ENCODE measurements at places on chromosomes 7 and 10.

DNA sequence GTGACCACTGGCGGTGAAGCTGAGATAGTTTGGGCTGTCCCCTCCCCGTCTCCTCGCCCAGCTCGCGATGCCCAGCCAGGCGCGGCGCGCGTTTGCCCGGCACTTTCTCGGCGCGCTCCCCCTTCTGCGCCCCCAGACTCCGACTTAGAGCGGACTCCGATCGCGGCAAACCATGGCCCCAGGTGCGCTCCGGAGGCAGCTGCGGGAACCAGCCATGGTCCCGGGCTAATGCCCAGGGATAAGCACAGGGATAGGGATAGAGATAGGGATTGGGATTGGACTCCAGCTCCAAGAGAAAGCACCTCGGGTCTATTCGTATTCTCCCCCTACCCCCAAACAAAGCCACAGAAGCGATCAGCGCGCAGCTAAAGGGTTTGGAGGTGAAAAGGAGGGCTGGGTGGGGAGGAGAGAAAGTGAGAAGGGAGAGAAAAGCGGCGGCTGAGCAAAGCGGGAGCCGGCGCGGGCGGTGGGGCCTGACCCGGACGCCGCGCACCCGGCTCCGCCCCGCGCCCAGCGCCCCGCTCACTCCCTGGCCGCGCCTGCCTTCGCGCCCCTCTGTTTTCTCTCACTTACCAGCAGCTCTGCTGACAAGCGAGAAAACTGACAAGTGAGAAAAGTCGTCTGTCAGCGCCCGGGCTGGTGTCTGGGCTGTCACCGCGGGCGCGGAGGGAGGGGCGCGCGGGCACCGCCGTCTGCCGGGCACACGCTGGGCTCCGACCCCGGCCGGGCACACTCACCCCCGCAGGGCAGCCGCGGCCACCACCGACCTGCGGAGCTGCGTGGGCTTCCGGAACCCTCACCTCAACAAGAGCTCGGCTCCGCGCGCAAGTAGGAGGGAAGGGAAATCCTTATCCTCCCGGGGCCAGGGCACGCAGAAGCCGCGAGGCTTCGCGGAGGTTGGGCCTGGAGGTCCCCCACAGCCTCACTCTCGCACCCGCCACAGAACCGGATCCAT, at the start of gene PDE1C:
Gene PDE1C, minus strand, starts transcription at position 2 of the 955 bp plus-strand sequence.
- peak; percentile 3 for DNase-seq

GRCh38 chr10:86521678-86522509, at the start of gene WAPL:
Gene WAPL (minus strand): TSS chr10:86521792. CDS start chr10:86518069, 3,723 bp downstream.
- peak; percentile 98 for DNase-seq

- DNase-seq, result no peak
Observed at GRCh38 chr7:116805100-116805544, 57.3 kb upstream of the CAPZA2 start.

DNA sequence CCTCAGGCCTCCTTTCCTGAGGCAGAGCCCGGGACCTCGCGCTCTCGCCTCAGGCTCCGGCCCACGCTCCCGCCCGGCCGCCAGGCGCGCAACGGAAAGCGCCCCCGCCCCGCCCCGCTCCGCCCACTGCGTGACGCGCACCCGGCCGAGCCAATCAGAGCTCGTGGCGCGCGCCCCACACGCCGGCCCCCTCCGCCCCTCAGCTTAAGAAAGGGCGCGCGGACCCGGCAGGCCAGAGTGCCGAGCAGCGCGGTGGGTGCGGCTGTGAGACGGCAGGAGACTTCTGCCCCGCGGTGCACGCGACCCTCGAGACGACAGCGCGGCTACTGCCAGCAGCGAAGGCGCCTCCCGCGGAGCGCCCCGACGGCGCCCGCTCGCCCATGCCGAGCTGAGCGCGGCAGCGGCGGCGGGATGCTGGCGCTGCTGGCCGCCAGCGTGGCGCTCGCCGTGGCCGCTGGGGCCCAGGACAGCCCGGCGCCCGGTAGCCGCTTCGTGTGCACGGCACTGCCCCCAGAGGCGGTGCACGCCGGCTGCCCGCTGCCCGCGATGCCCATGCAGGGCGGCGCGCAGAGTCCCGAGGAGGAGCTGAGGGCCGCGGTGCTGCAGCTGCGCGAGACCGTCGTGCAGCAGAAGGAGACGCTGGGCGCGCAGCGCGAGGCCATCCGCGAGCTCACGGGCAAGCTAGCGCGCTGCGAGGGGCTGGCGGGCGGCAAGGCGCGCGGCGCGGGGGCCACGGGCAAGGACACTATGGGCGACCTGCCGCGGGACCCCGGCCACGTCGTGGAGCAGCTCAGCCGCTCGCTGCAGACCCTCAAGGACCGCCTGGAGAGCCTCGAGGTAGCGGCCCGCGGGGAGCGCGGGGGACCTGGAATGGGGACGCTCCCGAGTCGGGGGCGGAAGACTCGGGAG, at the start of gene NPTX2:
Gene NPTX2, plus strand, starts transcription at position 235 of the 909 bp plus-strand sequence. Its CDS starts 177 bp downstream, at position 412.
- peak; percentile 87 for DNase-seq

GRCh38 chr7:13907831-13908230, 81.6 kb downstream of the ETV1 start:
- no peak for DNase-seq

DNA sequence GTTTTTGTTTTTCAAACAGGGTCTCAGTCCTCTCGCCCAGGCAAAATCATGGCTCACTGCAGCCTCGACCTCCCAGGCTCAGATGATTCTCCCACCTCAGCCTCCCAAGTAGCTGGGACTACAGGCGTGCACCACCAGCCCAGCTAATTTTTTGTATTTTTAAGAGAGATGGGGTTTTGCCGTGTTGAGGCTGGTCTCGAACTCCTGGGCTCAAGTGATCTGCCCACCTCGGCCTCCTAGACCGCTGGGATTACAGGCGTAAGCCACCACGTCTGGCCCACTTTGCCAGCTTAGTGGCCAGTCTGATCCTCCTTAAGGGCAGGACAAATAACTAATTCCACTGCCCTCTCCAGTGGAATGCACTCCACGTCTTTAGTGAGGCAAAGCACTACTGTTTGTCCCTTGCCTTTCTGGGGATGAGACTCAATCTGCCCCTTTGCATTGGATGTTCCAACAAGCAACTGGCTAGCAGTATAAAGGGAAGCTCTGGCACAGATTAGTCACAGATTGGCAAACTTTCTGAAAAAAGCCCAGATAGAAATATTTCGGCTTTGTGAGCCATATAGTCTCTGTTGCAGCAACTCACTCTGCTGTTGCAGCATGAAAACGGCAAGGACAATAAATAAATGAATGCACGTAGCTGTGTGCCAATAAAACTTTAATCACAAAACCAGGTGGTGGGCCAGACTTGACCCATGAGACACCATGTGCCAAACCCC, 143.8 kb upstream of the RHEB start:
- peak; percentile 57 for DNase-seq

GRCh38 chr7:141370650-141371049, 180.6 kb upstream of the AGK start:
- no peak for DNase-seq

GRCh38 chr10:110502851-110503301, 5.2 kb downstream of the DUSP5 start:
- DNase-seq, result peak; percentile 80

DNA sequence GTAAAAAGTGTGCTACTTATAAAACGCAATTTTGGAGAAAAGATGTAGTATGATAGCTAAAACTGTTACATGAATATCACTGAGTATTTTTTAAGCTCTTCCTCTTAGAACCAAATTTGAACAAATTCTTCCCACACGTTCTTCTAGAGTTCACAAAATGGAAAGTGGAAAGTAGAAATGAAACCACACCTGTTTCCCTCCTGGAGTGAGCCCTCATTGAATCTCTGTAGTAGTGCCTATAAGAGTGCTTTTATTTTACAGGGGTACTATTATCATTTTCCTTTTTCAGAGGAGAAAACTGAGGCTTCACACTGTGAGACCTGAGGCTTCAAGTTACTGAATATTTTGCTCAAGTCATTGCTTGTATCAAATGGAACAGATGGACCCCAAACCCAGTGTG, 393.0 kb downstream of the NRG3 start:
- DNase-seq, result no peak

- DNase-seq, result peak; percentile 33
Observed at GRCh38 chr10:22984066-22984465, 56.2 kb downstream of the ARMC3 start.

DNA sequence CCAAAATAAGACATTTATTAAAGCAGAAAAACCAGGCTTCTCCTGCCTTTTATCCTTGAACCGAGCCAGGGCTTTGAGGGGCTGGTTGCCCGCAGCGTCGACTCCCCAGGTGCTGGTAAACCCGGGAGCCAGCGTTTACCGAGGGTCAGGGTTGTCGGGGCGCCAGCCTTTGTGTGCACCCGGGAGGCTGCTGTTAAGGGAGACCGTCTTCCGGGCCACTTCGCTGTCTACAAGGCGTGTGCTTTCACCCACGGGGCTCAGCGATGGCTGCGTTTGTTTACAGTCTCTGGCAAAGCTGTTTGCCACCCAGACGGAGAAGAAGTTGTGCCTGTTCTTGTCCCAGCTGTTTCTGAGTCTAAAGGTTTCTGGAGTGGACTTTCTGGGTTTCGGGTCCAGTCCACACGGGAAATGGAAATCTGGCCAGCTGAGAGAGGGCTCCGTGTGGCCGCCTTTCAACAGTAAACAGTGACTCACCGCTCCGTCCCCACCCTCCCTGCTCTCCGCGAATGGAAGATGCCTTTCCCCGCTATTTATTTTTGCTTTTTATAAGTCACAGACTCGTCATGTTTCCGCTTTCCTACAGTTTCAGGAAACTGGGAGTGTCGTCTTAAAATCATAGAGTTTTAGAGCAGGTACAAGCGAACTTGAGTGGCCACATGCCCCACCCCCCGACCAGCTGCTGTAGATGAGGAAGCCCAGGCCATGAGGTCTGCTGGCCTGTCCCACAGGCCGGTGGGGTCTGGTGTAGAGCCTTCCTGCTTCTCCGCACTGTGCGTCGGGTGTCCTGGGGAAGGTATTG, 2.2 kb downstream of the MAFK start:
- DNase-seq, result peak; percentile 95

DNA sequence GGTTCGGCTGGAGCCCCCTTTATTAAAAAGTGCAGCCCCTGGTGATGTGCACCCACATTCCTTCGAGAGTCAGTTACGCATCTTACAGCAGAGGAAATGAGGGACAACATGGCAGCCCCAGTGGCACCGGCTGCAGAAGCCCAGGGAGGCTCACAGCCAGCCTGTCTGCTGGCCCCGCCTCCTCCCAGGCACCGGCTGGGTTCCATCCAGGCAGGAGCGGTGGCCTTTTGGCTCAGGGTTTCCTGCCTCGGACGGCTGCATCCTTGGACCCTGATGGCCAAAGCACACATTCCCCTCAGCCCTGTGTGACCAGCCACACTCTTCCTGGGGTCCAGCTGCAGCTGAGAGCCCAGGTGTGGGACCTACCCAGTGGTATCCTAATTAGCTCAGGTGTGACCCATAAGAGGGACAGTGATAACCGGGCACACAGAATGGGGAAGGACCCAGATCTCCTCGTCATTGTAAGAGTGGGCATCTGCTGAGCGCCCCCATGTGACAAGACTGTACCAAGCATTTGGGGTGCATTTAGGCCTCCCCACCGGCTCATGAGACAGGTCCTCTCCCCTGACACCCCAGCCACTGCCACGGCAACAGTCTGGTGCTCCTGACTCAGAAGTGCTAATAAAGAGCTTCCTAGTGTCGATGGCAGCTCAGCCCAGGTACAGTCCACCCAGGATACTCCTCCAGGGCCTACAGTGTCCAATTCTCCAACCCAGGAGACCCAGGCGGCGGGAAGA, 63.3 kb upstream of the CHST15 start:
- no peak for DNase-seq

DNA sequence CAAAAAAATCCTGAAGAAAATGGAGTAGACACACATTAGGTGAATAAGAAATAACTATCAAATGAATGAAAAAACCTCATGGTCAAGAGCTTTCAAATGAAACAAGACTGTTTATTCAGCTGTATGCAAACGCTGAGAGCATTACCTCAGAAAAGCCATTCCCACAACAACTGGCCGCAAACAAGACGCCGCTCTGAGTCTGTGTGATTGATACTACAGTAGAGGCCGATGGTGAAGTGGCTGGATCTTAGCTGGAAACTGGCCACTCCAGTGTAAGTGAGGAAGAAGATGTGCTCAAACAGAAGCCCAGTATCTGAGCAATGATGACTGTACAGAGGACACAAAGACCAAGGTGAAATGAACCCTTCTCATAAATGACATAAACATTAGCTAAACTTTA, 252.4 kb upstream of the GHITM start:
- no peak for DNase-seq

DNA sequence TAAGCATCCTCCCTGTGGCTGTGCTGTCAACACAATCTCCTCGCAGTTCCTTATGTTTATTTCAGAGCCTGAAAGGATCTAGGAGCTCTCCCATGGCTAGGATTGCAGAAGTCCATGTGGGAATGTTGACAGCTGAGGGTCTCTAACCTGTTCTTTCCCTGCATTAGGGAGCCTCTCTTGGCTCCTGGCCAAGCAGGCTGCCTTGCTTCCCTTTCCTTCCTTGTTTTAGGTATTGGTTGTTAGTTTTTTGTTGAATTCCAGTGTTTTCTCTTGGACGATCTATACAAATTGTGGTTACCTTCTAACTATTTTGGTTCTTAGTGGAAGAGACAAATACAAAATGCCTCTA, 171.8 kb downstream of the MLLT10 start:
- no peak for DNase-seq

DNA sequence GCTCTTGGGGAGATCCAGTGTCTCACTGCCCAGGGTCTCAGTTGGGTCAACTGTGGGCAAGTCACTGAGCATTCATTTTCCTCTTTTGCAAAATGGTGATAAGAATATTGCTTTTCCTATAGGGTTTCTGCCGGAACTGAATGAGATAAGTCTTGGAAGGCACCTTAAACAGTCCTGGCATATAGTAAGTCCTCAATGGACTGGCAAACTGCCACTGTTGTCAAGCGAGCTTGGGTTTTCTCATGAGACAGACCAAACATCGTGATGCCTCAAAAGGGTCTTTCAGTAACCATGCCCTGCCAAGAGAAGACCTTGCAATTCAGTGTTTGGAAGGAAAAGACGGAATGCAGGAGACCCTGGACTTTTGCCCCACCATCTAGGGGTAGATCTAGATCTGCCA, 251.5 kb downstream of the WDR11 start:
- DNase-seq, result no peak

- peak; percentile 2 for DNase-seq
Observed at GRCh38 chr10:108735380-108735779, 1187.9 kb downstream of the XPNPEP1 start.

DNA sequence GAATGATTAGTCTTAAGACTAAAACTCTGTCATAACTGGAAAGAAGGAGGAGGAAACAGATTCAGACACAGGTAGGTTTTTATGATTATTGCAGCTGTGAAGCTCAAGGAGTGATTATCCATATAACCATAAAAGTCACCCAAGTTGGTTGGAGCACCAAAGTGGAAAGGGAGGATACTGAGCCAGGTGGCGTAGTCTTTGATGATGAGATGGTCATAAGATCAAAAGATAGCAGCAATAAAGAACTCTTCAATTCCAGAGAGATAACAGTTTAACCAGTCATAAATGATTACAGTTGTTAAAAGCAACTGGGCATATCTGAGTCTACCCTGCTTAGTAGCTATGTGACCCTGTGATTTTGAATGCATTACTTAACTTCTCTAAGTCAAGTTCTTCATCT, 8.4 kb downstream of the ABCB1 start:
- DNase-seq, result no peak

Measured in foreskin fibroblast (primary cell).